ENCODE measurements at places on chromosomes 2 and 18.

GRCh38 chr2:179850188-179850587 lies 11.2 kb downstream of the ZNF385B start:
- H3K27me3 ChIP-seq: peaks cover 19% of the 10 kb centered on the region
- no peak overlapping the region for H3K4me3 ChIP-seq
- no peaks in the 10 kb centered on the region for H3K36me3 ChIP-seq
- no peak overlapping the region for H3K27ac ChIP-seq

DNA sequence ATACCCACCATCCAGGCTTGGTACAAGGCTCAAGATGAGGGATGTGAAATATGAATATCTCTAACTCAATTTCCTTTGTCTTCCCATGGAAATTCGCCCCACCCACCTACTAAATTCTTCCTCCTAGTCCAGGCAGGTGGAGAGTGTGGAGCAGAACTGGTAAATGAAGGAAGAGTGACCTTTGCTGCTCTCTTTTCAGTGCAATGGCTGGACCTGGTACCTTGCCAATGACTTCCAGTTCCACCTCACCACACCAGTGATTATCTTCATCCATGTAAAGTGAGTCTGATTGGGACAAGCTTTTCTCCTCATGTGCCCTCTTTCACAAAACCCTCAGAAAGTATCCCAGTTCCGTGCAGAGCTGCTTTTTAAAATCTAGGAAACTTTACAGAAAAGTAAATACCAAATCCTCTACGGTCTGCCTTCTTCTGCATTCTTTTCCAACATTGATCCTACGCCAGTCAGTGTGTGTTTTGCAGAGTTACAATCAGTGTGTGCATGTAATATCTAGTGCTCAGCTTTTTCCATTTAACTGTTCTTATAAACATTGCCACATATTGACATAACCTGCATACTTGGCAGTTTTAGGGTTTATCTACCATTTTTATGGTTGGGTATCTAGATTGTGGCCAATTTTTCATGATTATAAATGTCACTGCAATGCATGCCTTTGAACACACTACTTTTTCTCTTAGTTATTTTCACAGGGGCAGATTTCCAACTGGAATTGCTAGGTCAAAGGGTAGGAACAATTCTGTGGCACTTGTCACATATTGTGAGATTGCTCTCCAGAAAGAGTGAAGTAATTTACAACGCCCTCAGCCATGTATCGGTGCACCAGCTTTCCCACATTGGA lies 86.5 kb upstream of the SEC11C start:
- peak overlapping the region; percentile 70 for H3K27ac ChIP-seq
- H3K27me3 ChIP-seq: no peaks in the 10 kb centered on the region
- no peak for DNase-seq
- H3K36me3 ChIP-seq: no peaks in the 10 kb centered on the region

GRCh38 chr2:23204685-23205242 lies 180.2 kb upstream of the KLHL29 start:
- H3K27ac ChIP-seq: no peak overlapping the region
- no peak for DNase-seq
- peaks cover 24% of the 10 kb centered on the region for H3K27me3 ChIP-seq
- H3K4me1 ChIP-seq: peaks cover 6% of the 10 kb centered on the region
- H3K36me3 ChIP-seq: peaks cover 4% of the 10 kb centered on the region

- no peak for DNase-seq
- H3K27me3 ChIP-seq: no peaks in the 10 kb centered on the region
- no peak overlapping the region for H3K4me3 ChIP-seq
- no peak overlapping the region for H3K27ac ChIP-seq
- no peaks in the 10 kb centered on the region for H3K36me3 ChIP-seq
These were observed 386.2 kb downstream of the PTH2R start for GRCh38 chr2:208792766-208793165.

DNA sequence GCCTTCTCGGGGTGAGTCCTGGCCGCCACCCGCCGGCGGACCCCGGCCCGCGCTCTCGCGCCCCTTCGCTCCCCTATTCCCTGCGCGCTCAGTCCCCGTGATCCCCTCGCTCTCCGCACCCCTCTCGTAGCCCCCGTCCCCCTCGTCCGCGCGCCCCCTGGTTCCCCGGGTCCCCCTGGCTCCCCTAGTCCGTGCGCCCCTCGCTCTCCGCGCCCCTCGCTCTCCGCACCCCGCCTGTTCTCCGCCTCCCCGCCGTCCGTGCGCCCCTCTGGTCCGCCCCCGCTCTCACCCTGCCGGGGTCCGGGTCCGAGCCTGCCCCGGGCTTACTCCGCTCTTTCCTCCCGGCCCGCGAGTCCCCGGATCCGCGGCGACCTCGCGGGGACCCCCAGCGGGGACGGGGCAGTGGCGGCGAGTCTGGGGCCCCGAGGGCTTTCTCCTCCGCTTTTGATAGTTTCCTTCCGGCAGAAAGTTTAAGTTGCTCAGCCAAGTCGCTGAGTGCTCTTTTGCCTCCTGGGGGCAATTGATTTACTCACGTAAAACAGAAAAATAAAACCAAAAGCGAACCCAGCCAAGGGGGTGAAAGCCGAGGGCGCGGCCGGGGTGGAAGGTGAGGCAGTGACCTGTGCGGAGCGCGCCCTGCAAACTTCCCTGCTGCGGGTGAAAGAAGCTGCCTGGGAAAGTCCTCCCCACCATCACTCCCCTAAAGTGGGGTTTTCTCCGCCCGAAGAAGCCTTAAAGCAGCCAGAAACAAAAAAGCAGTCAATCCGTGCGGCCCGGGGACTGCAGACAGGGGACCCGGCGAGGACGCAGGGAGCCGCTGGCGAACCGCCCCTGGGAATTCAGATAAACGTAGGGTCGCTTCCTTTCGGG lies 568 bp downstream of the RAB31 start:
- H3K4me1 ChIP-seq: peaks cover 60% of the 10 kb centered on the region
- peak overlapping the region; percentile 93 for H3K4me3 ChIP-seq
- H3K36me3 ChIP-seq: no peaks in the 10 kb centered on the region
- peak overlapping the region; percentile 80 for H3K27ac ChIP-seq
- H3K27me3 ChIP-seq: no peaks in the 10 kb centered on the region

DNA sequence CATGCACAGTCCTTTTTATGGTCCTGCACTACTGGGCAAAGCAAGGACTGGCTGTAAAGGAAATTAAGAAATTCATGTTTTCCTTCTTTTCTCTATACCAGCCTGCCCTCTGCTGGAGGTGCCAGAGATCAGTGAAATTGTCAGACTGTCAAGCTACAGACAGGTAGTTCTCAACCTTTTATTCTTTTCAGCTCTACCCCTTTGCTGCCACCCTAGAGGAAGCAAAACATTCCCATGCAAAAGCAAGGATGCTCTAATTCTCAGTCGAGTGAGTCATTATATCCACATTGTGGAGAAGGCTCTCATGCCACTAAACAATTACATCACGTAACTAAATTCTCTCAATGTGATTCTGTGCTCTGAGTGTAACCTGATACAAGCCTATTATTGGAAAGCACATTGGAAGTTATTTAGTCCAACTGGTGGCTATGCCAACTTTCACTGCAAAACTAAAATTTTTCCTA lies 25.0 kb upstream of the RAPGEF4 start:
- H3K27me3 ChIP-seq: no peaks in the 10 kb centered on the region
- no peaks in the 10 kb centered on the region for H3K36me3 ChIP-seq
- no peak for DNase-seq
- no peak overlapping the region for H3K4me3 ChIP-seq

DNA sequence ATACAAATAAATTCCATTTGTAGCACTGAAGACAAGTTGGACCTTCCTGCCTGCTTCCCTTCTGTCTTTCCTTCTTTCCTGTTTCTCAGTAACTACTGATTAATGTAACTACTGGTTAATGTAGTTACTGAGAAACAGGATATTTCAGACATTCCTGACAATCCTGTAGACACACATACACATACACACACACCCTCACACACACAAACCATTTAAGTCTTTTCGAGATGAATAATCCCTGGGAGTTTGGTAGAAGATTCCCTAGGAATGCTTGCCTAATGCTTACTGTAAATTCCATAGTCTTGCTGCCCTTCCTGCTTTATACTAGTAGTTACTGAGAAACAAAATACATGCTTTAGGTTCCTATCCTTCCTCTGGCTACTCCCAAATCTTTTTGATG lies 83.9 kb downstream of the PIK3C3 start:
- no peak overlapping the region for H3K4me3 ChIP-seq
- no peak for DNase-seq
- peaks cover 17% of the 10 kb centered on the region for H3K36me3 ChIP-seq
- H3K27me3 ChIP-seq: no peaks in the 10 kb centered on the region

DNA sequence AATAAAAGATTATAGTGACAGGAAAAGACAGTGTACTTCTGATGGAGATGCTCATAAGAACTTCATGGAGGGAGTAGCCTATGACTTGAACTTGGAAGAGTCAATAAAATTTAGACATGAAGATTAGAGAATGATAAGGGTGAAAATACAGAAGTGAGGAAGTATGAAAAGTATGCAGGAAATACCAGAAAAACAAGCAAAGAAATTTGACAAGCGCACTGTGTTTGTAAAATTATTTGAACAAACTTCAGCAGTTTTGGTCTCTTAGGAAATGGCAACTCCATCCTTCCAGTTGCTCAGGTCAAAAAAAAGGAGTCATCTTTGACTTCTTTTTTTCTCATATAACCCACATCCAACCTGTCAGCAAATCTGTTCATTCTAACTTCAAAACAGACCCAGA lies 864.0 kb upstream of the ZEB2 start:
- H3K4me1 ChIP-seq: peaks cover 18% of the 10 kb centered on the region
- no peak overlapping the region for H3K27ac ChIP-seq
- H3K36me3 ChIP-seq: no peaks in the 10 kb centered on the region
- H3K27me3 ChIP-seq: no peaks in the 10 kb centered on the region
- no peak overlapping the region for H3K4me3 ChIP-seq

DNA sequence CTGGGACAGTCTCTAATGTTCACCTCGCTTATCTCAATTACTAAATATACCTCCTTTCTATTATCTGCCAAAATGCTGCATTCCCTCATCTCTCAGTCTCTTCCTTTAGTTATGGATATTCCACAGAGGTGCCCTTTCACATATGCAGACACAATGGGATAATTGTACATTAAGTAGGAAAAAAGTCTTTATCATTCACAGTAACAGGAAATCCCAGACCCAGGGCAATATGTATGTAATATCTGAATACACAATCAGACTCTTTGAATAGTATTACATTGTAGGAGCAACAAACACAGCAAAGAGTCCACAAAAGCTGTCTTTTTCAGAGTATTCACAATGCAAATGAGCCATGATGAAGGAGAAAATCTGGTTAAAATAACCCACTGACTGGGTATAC lies 1399.0 kb upstream of the ZEB2 start:
- no peak for DNase-seq
- H3K4me3 ChIP-seq: no peak overlapping the region
- no peak overlapping the region for H3K27ac ChIP-seq

GRCh38 chr2:43317680-43318079 lies 91.3 kb upstream of the ZFP36L2 start:
- DNase-seq: no peak
- peaks cover 5% of the 10 kb centered on the region for H3K36me3 ChIP-seq
- H3K4me1 ChIP-seq: peaks cover 43% of the 10 kb centered on the region
- H3K27me3 ChIP-seq: no peaks in the 10 kb centered on the region
- no peak overlapping the region for H3K4me3 ChIP-seq

GRCh38 chr2:159706385-159706980 lies 5.8 kb upstream of the MARCHF7 start:
- peaks cover 7% of the 10 kb centered on the region for H3K4me1 ChIP-seq
- no peak for DNase-seq
- H3K27ac ChIP-seq: no peak overlapping the region
- peaks cover 1% of the 10 kb centered on the region for H3K36me3 ChIP-seq
- no peak overlapping the region for H3K4me3 ChIP-seq

DNA sequence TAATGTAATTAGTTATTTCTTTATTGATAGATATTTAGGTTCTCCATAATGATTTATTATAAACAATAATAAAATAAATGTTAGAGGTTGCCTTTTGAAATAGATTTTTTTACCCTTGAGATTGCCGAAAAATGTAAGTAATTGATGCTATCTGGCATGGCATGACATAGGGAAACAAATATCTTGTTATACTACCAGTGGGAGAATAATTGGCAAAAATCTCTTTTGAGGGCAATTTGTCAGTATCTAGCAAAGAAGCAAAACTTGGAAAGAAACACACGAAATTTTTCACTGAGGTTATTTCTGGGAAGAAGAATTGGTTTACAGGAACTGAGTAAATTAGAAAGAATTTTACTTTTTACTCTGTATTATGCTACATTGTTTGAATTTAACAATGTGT lies 547.2 kb upstream of the SETBP1 start:
- no peaks in the 10 kb centered on the region for H3K27me3 ChIP-seq
- peaks cover 23% of the 10 kb centered on the region for H3K4me1 ChIP-seq
- H3K4me3 ChIP-seq: no peak overlapping the region
- no peak overlapping the region for H3K27ac ChIP-seq
- H3K36me3 ChIP-seq: peaks cover 4% of the 10 kb centered on the region

DNA sequence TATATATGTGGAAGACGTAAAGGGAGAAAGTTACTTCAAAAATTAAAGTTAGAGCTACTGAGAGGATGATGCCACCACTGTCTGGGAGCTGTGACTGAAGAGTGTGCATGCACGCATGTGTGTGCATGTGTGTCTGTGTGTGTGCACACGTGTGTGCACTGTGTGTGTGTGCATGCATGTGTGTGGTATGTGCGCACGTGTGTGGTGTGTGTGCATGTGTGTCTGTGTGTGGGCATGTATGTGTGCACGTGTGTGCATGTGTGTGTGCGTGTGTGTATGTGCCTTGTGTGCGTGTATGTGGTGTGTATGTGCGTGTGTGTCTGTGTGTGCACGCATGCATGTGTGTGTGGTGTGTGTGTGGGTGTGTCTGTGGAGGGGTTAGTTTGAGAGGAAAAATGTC lies 473.4 kb downstream of the CMPK2 start:
- H3K4me3 ChIP-seq: no peak overlapping the region
- no peak for DNase-seq
- no peaks in the 10 kb centered on the region for H3K27me3 ChIP-seq
- no peak overlapping the region for H3K27ac ChIP-seq
- H3K36me3 ChIP-seq: no peaks in the 10 kb centered on the region

GRCh38 chr18:69795791-69796190 lies 151.9 kb downstream of the CD226 start:
- peak overlapping the region; percentile 80 for H3K27ac ChIP-seq
- H3K4me3 ChIP-seq: no peak overlapping the region
- no peak for DNase-seq
- peaks cover 15% of the 10 kb centered on the region for H3K4me1 ChIP-seq
- H3K36me3 ChIP-seq: no peaks in the 10 kb centered on the region

DNA sequence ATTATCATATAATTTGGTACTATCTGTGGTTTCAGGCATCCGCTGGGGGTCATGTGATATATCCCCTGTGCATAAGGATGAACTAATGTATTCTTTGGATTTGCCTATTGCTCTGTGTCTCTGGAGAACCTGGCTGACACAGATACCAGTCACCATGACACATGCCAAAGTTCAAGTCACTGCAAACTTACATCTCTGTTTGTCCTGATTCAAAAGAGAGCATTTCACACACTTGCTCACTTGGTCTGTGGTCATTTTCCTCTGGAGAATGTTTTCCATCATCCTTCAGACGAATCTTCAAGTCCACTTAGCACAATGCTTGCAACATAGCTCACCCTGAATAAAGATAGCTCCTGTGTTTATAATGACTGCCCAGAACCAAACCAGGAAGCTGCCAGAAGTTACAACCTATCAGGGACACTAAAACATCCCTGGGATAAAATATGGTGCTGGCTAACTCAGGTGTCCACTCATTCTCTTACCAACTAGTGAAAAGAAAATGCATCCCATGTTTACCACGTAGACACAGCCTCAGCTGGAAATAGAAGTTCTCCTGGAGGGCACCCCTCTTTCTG lies 18.1 kb downstream of the SULT1C3 start:
- DNase-seq: no peak
- H3K4me3 ChIP-seq: no peak overlapping the region
- no peak overlapping the region for H3K27ac ChIP-seq
- peaks cover 18% of the 10 kb centered on the region for H3K27me3 ChIP-seq

GRCh38 chr2:240143801-240144648 lies 3.6 kb upstream of the OTOS start:
- H3K4me3 ChIP-seq: no peak overlapping the region
- H3K36me3 ChIP-seq: no peaks in the 10 kb centered on the region
- DNase-seq: peak; percentile 91
- no peak overlapping the region for H3K27ac ChIP-seq
- H3K4me1 ChIP-seq: no peaks in the 10 kb centered on the region

All from chondrocyte (in vitro differentiated cells).